ENCODE measurements at places on chromosomes 12 and 14.

DNA sequence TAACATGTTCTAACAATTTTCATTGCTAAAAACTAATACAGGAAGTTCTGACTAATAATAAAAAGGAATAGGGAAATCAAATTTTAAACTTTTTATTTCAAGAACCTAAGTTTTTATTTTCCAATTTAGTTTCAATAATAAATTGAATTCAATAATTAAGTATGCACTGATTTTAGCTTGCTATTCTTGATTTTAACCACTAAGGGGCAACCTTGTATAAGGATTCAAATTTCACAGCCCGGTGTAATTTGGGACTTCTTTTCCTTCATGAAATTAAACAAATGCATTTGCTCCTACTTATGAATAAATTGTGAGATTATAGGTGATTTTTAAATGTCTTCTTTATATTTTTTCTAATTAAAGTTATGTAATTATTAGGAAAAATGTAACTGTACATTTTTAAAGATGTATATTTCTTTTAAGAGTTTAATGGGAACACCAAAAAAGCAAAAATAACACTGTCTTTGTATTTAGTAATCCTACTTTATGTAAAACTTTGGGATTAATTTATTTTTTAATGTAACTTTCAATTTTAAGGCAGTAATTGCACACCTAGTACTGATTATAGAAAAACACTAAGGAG is 241.4 kb upstream of the PDZRN4 start:
- DNase-seq = no peak

DNA sequence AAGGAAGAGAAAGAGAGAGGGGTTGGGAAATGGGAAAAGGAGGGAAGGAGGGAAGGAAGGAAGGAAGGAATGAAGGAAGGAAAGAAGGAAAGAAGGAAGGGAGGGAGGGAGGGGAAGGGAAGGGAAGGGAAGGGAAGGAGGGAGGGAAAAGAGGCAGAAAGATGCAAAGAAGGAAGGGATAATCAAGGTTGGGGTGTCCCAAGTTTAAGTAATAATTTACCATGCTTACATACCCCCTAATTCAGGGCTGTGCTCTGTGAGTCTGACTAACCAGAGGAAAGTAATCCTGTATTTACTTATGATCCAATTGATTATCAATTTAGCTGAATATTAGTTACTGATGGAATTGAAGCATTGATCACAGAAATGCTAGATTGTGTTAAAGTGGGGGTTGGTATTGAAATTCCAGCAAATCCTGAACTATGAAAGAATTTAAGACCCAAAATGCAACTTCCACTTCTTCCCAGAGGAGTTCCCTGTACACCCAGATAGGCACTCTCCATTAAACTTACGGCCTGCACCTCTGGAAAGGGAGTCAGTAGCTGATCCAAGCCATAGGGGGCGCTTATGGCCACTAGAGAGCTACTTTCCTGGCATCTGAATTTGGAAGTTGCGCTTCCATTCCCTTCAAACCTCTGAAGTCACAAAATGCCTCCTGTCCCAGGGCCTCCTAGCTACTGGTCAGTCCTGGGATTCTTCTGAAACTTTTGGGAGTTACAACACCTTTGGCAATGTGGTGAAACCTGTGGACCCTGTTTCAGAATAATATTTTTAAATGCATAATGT is 162.7 kb upstream of the PWP1 start:
- DNase-seq = no peak

DNA sequence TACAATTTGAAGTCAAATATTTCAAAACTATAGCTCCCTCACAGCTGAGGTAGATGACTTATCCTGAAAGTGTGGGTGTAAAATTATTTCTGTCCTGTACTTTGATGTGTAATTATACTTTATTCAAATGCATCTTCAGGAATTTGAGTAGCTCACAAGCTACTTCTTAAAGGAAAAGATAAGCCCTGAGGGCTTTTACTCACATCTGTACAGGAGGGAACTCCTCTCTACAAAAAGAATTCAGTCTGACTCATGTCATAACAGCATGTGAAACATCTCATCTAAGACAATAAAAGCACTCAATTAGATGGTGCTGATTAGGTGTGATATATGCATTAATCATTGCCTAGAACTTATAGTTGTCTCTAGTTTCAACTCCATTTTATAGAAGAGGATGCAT is 452.0 kb downstream of the PRKD1 start:
- DNase-seq = no peak

GRCh38 chr14:54123841-54124240 is 167.2 kb upstream of the BMP4 start:
- DNase-seq = no peak

DNA sequence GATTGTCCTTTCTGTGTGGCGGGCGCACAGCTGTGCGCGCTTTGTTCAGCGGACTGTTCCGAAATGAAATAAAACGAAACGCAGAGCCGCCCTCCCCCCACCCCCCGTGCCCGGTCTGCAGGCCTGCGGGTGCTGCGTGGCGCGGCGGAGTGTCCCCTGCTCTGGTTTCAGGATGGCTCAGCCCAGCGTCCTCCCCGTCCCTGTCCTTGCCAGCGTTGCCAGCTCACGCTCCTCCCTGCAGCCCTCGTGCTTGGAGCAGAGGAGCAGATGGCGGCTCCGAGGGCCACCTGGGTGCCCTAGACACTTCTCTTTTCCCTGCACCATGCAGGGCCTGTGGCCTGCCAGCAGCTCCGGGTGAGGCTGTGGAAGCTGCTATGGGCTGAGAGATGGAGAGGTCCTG is 17.5 kb upstream of the BEGAIN start:
- DNase-seq = no peak

DNA sequence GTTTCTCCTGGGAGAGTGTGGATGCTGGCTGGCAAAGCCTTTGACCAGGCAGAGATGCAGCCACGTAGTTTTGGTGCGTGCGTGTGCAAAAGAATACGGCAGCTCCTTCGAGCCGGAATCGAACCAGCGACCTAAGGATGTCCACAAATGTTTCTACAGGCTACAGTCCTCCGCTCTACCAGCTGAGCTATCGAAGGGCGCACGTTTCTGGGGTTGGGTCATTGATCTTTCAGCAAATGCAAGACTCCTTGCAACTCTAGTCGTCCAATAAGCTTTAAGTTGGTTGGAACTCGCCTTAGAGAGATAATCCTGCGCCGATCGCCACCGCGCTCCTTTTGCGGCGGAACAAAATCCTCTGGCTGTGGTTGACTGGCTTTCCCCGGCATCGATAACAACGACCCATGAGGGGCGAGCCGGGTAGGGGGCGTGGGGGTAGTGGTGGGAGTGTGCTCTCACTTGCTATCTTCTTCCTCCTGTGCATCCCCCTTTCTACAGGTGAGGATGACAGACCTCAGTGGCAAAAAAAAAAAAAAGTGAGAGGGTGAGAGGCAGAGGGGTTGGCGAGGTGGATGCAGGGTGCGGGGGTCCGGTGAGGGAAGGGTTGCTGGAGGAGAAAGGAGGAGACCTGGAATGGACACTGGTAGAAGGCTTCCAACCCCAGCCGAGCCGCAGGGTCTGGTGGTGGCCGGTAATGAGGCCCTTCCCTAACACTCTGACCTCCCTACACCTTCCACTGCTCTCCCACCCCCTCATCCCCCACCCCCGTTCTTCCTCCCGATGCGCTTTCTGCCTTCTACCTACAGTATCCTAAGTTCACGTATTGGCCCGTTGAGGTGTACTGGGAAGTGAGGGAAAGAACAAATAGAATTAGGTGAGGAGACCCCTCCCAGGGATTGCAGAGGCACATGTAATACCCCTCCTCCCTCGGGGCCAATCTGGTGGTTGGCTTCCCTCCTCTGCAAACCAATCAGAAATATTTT is 11.8 kb upstream of the OR6S1 start:
- no peak for DNase-seq

- DNase-seq = no peak
Measured at GRCh38 chr14:89750281-89750755, 204.2 kb downstream of the EFCAB11 start.

GRCh38 chr12:6792522-6793201 is 3.3 kb downstream of the CD4 start:
- no peak for DNase-seq

GRCh38 chr14:92308716-92309115 is 14.2 kb upstream of the SLC24A4 start:
- DNase-seq = no peak

GRCh38 chr14:74658535-74659131 is 46.6 kb upstream of the LTBP2 start:
- DNase-seq = no peak

DNA sequence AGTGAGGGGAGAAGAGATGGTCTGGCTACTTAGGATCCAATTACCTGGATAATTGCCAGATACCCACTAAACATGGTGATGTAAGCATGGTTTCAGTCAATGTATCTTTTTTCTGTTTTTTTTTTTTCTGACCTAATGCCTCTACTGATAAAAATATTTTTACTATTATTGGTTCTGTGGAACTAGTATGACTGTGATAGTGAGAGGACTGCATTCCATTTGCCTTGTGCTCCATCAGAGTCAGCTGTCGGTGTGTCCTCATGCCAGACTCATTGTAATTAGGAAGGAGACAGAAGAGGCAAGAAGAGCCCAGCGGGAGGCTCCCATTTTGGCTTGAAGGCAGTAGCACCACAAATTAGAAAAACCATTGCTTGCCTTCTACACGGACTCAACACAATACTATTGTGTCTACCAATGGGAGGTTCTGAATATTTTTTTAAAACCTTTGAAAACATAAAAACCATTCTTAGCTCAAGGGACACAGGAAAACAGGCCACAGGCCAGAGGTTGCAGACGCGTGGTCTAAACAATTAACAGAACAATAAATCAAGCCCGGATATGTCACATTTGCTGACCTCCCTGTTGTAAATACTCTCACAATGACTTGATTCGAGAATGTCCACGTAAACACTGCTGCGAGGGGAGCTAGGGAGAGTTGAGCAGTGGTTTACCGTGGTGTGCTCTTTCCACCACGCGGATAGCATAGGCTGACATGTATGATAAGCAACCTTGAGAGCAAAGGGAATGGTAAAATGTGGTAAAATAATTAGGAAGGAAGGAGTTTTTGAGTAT is 13.5 kb upstream of the DCP1B start:
- no peak for DNase-seq

DNA sequence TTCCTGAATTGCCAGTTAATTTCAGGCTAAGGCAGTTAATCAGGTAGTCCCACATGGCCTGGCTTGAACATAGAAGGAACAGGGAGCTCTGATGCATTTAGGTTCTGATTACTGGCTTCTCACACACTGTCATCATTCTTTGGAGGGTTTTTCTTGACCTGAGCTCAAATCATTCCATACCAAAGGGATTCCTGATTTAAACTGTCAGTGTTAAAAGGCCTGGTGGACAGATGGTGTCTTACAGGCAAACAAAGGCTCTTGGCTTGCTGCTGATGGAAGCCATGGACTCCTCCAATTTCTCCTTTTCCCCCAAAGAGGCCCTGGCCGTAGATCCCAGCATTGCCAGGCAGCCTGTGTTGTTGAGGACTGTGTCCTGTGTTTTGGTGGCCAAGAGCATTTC is 30.2 kb downstream of the CACNA1C start:
- DNase-seq = no peak

DNA sequence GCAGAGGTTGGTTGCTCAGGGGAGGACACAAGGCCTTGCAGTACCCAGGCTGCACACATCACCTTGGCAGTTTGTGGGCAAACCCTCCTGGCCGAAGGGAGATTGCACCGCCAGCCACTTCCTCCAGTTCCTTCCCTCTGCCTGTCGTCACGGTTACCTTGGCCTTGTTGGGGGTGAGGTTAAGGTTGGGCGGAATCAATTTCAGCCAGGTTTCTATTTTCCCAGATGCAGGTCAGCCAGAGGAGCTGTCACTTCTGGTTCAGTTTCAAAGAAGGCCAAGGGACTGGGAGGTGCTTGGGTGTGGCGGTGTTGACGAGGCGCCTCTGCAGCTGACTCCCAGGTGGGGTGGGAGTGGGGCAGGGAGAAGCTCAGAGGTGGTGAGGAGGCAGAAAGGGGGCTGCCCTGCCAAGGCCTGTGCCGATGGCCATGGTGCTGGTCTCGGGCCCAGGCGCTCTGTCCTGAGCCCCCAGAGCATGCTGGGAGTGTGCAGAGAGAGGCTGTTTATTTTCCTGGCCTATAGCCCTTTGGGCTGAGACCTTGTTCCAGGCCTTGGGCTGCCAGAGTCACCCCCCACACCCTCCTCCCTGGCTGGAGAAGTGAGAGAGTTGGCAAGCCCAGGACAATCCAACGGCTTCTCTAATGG is 31.4 kb downstream of the JDP2 start:
- DNase-seq = no peak

DNA sequence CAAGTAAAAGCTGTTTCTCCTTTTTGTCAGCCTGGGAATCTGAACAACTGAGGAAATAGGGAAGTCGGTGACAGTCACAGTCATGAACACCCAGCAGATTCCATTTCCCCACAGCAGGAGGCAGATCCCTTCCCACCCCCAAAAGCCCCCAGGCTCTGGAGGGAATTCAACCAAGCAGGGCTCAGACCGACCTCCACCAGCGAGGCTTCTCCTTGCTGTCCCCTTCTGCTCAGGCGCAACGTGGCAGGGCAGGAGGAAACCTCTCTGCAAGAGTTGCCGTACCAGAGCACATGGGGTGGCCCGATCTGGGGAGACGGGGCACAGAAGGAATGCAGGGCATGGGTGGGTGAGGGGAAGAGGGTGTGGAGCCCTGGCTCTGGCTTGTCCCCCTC is 319 bp downstream of the GALNT6 start:
- DNase-seq = no peak

DNA sequence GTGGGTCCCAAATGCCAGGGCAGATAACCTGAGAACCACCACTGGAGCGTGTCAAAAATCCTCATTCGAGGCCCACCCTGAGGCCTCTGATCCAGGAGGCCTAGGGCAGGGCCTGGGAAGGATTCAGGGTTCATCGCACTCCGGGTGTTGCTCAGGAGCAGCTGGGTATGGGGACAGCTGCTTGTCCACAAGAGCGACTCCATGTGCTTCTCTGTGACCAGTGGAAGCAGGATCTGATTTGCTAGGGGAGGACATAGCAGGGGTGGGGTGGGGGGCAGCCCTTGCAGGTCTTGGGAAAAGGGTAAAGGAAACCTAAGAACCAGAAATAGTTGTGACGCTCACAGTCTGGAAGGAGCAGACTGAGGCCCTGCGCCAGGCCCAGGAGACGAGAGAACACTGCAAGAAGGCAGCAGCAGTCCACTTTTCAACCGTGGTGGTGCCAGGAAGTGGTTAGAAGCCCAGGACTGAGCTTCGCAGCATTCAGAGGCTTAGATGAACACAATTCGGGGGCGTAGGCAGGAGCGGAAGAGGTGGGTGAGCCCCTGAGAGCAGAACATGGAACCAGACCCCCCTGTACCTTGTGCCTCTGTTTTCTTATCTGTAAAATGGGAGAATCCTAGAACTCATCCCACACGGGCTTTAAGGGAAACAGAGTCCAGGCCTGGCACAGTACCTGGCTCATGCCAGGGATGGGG is 33.7 kb downstream of the ITPK1 start:
- peak; percentile 59 for DNase-seq

- no peak for DNase-seq
Measured at GRCh38 chr12:2688381-2688931, 106.3 kb upstream of the FKBP4 start.
